HuH-7.5 (cell line): ENCODE measurements at places on chromosomes 12 and 14.

GRCh38 chr12:102565555-102565954 lies 85.2 kb upstream of the IGF1 start:
- DNase-seq = no peak

DNA sequence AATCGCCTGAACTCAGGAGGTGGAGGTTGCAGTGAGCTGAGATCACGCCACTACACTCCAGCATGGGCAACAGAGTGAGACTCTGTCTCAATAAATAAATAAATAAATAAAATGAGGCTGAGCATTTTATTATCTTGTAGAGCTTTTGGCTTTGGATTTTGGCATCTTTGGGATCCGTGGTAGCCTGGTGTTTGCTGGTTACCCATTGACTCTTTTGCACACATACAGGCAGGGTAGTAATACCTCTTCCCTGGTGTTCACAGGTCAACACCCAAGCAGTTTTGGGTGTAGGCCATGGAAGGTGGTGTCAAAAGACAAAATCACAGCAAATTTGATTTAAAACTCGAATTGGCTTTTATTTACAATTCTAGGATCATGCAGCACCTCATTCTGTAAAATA lies 27.8 kb downstream of the ACACB start:
- DNase-seq = no peak

DNA sequence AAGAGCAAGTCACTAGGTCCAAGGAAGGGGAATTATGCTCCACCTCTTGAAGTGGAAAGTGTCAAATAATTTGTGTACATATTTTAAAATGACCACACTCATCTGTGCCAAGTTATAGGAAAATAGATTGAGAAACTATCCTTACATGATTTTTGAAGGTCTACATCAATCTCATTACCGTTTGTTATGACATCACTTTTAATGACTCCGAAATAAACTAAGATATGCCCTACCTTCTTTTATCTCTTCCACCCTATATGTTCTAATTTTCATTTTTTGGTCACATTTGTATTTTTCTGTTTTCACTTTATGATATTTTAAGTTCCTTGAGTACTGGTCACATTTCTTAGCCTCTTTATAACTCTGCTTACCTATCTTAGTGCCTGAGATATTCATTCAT lies 3.3 kb upstream of the PSMC6 start:
- no peak for DNase-seq

GRCh38 chr14:64062381-64063115 lies 209.7 kb downstream of the SYNE2 start:
- no peak for DNase-seq

GRCh38 chr12:51188359-51189051 lies 15.6 kb upstream of the TFCP2 start:
- no peak for DNase-seq

GRCh38 chr14:74912111-74912510 lies 10.9 kb downstream of the RPS6KL1 start:
- no peak for DNase-seq

- DNase-seq = no peak
These were observed 369.0 kb downstream of the ATP23 start for GRCh38 chr12:58310368-58310767.

DNA sequence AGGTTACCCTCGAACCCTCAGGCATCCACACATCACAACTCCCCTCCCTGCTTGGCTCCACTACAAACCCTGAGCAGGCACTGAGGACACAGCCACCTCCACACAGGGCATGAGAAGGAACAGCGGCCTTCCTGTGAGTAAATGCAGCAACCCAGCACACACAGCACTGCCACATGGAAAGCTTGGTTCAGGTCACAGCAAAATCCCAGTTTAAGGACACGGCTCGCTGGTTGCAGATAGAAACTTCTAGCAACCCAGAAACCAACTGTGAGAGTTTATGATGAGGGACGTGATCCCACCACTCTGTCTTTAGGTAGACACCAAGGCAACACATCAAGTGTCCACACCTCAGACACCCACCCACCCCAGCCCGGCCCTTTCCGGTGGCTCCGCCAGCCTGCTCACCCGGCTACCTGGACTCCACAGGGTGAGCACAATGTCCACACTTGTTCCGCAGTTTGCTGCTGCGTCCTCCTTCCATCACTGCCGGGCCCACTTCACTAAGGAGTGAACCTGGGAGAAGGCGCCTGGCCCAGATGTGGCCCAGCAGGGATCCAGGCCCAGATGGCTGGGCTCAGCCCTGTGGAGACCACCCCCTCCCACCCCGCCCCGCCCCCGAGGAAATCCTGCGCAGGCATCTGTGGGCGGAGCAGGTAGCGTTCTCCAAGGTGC lies 13.2 kb downstream of the CDCA4 start:
- DNase-seq = no peak

- no peak for DNase-seq
These were observed 108.5 kb downstream of the NRXN3 start for GRCh38 chr14:78278464-78279250.

- DNase-seq = no peak
These were observed 729.2 kb downstream of the AACS start for GRCh38 chr12:125794401-125794800.

DNA sequence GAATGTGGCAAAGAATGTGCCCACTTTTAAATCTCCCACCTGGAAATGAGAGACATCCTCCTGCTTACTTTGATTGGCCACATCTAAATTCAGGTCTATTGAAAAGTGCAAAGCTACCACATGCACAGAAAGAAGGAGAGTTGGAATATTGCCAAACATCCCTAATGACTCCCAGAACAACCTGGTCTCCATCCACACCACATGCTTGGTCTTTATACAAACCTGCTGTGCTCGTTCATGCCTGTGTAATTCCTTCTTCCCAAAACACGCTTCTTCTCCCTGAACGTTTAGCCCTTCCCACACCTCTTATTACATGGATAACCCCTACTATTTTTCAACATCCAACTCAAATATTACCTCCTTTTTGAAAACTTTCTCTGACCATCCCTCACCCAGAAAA lies 66.2 kb upstream of the BCL2L14 start:
- DNase-seq = no peak

DNA sequence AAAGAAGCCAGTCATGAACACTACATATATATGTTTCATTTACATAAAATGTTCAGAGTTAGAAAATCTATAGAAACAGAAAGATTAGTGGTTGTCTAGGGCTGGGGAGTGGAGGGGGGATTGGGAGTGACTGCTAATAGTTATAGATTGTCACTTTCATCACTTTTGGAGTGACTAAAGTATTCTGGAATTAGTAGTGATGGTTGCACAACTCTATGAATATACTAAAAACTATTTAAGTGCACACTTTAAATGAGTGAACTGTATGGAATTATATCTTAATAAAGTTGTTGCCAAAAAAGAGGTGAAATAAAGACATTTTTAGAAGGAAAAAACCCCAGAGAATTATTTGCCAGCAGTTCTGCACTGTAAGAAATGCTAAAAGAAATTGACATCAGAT lies 9.5 kb downstream of the CATSPERB start:
- DNase-seq = no peak

DNA sequence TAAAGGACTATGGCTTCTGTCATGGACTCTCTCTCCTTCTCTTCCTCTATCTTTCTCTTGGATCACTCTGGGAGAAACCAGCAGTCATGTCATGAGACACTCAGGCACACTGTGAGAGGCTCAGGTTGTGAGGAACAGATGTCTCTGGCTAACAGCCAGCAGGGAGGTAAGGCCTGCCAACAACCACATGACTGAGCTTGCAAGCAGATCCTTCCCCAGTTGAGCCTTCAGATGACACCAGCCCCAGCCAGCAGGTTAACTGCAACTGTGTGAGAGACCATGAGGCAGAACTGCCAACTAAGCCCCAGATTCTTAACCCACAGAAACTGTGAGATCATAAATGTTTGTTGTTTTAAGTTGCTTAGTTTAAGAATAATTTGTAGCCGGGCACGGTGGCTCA lies 90.6 kb downstream of the VCPKMT start:
- no peak for DNase-seq
